Endothelial cell (in vitro differentiated cells): ENCODE measurements at places on chromosomes 13 and 19.

DNA sequence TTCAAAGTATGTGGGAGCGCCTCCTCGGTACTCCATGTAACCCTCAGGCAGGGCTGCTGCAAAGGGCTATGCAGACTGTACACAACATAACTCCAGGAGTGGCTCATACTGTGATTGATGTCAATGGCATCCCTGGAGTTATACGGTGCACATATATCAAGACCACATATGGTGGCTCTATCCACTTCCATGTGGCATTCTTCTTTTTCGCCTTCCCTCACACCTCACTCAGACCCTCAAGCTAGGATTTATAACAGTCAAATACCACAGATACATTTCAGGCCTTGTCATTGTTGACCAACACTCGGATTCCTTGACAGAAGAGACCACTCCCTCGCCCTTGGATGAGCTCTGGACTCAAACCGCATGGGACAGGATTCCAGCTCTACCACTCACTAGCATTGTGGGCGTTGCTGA, 11.3 kb upstream of the UBL3 start:
- no peak for DNase-seq
- no peaks in the 10 kb centered on the region for H3K36me3 ChIP-seq
- H3K27ac ChIP-seq = no peak overlapping the region
- peaks cover 1% of the 10 kb centered on the region for H3K27me3 ChIP-seq

- peak; percentile 77 for DNase-seq
- H3K27ac ChIP-seq = peak overlapping the region; percentile 61
- peaks cover 7% of the 10 kb centered on the region for H3K4me1 ChIP-seq
These were observed 19.2 kb downstream of the RCN3 start for GRCh38 chr19:49546825-49547565.

DNA sequence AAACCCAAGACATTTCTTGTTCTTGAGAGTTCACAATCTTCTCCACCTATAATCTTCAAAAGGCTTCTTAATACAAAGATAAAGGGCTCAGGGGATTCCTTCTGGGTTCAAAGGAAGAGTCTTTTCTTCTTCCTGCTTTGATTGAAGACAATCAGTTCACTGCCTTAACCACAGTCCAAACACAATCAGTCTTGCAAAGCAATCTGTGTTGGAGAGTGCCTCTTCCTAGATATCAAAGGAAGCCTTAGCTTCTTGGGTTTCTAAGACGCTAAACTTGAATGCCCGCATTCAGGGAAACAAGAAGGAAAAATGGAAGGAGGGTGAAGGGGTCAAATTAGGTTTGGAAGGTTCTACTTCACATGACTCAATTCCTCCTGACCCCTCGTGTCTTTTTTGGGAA, 27.2 kb downstream of the RANBP3 start:
- H3K4me3 ChIP-seq = no peak overlapping the region
- peaks cover 9% of the 10 kb centered on the region for H3K36me3 ChIP-seq
- no peak for DNase-seq
- peaks cover 5% of the 10 kb centered on the region for H3K27me3 ChIP-seq
- peaks cover 76% of the 10 kb centered on the region for H3K4me1 ChIP-seq

DNA sequence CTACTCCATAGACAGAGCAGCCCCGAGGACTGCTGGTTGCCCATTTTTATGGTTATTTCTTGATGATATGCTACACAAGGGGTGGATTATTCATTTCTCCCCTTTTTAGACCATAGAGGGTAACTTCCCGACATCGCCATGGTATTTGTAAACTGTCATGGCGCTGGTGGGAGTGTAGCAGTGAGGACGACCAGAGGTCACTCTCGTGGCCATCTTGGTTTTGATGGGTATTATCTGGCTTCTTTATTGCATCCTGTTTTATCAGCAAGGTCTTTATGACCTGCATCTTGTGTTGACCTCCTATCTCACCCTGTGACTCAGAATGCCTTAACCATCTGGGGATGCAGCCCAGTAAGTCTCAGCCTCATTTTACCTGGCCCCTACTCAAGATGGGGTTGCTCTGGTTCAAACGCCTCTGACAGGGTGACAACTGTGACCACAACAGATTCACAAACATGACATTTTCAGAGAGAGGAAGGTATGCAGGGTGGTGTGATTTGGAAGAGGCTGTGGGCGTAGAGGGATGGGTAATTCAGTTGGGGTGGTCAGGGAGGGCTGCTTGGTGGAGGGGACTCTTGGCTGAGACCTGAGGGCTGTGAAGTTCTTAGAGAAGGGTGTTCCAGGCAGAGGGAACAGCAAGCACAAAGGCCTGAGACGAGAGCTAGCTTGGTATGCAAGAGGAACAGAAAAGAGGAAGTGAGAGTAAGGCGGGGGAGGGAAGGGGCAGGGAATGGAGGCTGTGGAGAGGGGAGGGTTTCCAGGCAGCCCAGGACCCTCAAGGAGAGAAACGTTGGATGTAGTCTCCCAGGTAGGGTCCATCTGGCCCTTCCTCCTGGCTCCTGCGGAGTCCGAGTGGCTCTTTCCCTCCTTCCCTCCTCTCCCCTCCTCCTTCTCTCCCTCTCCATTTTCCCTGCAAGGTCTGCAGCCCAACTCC, 23.5 kb downstream of the FAM187B start:
- no peak for DNase-seq
- H3K27ac ChIP-seq = no peak overlapping the region
